Right cardiac atrium (tissue), 5 donors: ENCODE measurements at places on chromosomes 7 and 10. TPM values are rescaled to one million over a fixed set of nuclear protein-coding genes. Genes with fewer than 3 reads are reported as not detected.

GRCh38 chr10:48526011-48526821 is 78.7 kb downstream of the ARHGAP22 start:
- no peak for DNase-seq

GRCh38 chr10:116913695-116914094 is 64.4 kb downstream of the ENO4 start:
- DNase-seq, result peak; percentile 60

The CABCOCO1 gene
- not detected for total RNA-seq

The ZNF485 gene
- total RNA-seq, result 2.0 TPM

The CRYGN gene
- total RNA-seq, result not detected

The FRG2B gene
- total RNA-seq, result not detected

GRCh38 chr10:22824984-22825383 is 102.9 kb upstream of the ARMC3 start:
- no peak for DNase-seq

GRCh38 chr7:75945297-75946168 is 30.6 kb downstream of the POR start:
- peak; percentile 47 for DNase-seq

The CYP2C9 gene
- not detected for total RNA-seq

DNA sequence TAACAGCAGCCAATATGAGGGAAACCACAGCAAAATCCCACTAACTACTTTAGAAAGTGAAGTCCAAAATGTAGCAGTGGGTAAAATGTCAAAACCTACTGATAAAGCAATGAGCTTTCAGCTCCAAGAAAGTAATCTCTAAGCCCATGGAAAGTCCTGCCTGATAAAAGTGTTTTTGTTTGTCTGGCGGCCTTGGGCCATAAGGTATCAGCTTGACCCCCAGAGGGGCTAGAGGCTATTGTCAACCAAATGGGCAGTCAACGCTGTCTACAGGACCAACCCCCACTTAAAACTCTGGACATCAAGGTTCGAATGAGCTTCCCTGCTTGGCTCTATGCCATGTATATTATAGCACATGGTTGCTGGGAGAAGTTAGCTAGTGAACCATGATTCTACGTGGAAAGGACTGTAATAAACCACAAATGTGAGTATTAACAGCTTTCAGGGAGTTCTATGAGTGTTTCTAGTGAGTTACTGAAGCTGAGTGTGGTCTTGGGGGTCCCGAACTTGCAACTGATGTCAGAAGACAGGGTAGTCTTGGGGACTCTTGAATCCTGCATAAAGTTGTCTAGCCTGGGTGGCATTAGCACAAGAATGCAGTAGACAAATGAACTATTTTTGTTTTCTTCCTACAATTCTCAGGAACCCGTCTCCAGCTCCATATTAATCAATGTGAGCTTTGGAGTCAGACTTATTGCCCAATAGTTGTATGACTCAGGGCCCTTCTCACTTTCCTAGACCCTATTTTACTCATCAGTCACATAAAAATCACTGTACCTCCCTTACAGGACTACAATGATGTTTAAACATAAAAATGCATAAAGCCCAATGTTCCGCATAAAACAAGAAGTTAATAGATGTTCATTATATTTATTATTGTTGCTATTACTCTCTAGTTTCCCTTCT is 164.9 kb downstream of the DGKI start:
- DNase-seq, result no peak

The SERPINE1 gene
- 1.2 TPM for total RNA-seq

The TMEM196 gene
- not detected for total RNA-seq

The MRPL32 gene
- 45.7 TPM for total RNA-seq

The CLDN12 gene
- total RNA-seq, result 34.9 TPM

DNA sequence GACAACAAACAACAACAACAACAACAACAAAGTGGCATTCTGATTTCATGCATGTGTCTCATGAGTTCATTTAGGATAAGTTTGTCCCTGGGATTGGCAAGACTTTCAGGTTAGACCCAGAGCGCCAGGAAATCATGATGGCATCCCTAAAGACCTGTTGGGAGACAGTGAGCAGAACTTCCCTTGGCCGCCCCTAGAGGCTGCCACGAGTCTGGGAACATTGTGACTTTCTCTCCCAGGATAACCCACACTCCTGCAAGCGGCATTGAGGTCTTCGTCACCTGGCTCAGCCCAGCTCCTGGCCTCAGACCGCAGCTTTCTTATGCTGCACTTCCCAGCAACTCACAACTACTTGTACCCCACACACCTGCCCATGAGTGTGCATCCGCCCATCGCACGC is 80.5 kb upstream of the RNF32 start:
- no peak for DNase-seq

- DNase-seq, result peak; percentile 86
These were observed 4.4 kb upstream of the ARID5B start for GRCh38 chr10:61896854-61897661.

The HEPACAM2 gene
- total RNA-seq, result not detected

DNA sequence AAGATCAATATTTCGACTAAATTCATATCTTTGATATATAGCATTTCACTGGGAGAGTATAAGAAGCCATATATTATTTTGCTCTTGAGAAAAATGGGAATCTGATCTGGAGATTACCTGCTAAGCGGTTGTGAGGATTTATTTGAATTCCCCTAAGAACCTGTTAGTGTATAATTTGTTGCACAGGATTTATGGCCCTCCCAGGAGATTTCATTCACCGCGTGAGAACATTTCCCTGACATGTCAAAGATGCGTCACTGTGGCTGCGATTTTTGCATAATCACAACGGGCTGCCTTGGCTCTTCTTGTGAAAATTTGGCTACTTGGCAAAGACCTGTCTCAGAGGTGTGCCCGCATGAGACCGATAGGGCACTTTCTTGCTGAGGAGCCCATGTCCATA is 184.7 kb upstream of the PFKP start:
- no peak for DNase-seq

- DNase-seq, result no peak
These were observed 122.8 kb upstream of the ZNF92 start for GRCh38 chr7:65250697-65251395.

The APBB1IP gene
- 7.1 TPM for total RNA-seq

GRCh38 chr10:865924-866576 is 65.5 kb downstream of the LARP4B start:
- no peak for DNase-seq

The INHBA gene
- 46.5 TPM for total RNA-seq

- DNase-seq, result no peak
These were observed 222.3 kb downstream of the PHTF2 start for GRCh38 chr7:78020874-78021249.

DNA sequence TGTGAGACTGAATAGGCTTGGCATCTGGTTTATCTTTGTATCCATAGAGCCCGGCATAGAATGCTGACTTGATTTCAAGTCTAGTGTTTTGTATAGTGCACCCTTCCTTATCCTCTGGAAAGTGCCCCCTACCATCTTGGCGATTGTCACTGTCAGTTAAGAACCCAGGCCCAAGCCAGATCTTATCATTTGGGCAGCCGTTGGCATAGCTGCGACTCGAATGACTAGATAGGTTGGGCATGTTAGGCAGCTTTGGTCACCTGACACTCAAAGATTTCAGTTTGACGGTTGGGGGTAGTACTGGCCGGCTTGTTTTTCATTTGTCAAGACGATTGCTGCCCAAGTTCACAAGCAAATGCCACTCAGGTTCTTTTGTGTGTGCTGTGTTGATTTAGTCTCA is 6.6 kb downstream of the NIPSNAP2 start:
- no peak for DNase-seq

DNA sequence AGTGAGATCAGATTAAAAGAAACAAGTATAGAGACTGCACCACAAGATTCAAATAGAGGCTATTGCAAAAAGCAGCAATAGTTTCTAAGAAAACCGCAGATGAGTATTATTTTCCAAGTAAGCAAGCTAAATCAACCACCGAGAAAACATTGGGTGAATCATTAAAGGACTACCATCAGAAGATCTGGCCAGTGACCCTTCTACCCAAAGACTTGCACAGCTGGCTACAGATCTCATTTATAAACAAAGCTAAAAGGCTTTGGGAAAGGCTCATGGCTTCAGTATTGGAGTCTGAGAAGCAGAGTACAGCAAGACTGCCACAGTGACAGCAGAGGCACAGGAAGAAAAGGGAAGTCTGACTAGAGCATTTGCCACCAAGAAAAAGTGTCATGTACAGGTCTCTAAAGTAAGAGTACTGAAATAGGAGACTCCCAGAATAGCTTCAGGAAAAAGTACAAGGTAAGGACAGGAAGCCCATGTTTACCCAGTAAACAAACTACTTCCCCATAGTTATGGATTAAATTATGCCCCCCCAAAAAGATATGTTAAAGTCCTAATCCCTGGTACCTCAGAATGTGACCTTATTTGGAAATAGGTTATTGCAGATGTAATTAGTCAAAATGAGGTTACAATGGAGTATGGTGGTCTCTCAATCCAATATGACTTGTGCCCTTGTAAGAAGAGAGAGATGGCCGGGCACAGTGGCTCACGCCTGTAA is 19.0 kb downstream of the STEAP1 start:
- DNase-seq, result no peak

The NPTX2 gene
- total RNA-seq, result 1.8 TPM

- no peak for DNase-seq
These were observed 969.5 kb upstream of the ZNF722 start for GRCh38 chr7:63029207-63029522.

- no peak for DNase-seq
These were observed 352.6 kb downstream of the ADRA2A start for GRCh38 chr10:111429288-111430028.

The CYP3A4 gene
- not detected for total RNA-seq

- no peak for DNase-seq
These were observed 743 bp upstream of the NRF1 start for GRCh38 chr7:129610709-129611245.

DNA sequence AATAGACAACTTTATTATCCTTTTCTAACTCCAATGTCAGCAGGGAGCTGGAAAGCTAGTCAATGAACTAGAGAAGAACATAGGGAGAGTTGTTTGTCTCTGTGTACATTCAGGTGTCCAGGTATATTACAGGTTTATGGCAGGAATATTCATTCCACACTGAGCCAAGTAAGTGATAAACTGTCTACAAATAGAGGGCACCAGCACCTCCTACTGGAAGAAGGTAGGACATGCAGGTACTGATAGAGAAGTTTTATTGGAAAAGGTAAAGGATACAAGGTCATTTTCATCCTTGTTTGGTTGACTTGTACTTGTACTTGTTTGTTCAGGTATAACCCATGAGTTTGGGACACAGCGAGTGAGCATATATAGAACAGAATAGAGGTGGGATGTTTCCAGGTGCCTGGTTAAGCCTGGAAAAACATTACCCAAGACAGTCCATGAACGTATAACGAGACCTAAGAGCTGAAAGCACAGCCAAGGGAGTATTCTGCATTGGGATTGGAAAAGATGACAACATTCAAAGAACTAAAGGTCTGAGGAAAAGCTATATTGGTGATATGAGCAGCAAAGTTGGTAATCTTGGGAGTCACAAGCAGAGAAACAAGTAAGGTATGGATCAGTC is 61.4 kb upstream of the PPP1R3C start:
- DNase-seq, result no peak

The NKX6-2 gene
- total RNA-seq, result not detected

The PSAP gene
- total RNA-seq, result 1,345 TPM

The FAM13C gene
- total RNA-seq, result 5.3 TPM

GRCh38 chr7:68433462-68434070 is 1164.7 kb upstream of the AUTS2 start:
- DNase-seq, result no peak

The CFAP69 gene
- total RNA-seq, result 3.5 TPM

GRCh38 chr7:10106609-10107008 is 867.1 kb upstream of the PHF14 start:
- no peak for DNase-seq

GRCh38 chr7:47873762-47874161 is 74.5 kb downstream of the PKD1L1 start:
- no peak for DNase-seq

DNA sequence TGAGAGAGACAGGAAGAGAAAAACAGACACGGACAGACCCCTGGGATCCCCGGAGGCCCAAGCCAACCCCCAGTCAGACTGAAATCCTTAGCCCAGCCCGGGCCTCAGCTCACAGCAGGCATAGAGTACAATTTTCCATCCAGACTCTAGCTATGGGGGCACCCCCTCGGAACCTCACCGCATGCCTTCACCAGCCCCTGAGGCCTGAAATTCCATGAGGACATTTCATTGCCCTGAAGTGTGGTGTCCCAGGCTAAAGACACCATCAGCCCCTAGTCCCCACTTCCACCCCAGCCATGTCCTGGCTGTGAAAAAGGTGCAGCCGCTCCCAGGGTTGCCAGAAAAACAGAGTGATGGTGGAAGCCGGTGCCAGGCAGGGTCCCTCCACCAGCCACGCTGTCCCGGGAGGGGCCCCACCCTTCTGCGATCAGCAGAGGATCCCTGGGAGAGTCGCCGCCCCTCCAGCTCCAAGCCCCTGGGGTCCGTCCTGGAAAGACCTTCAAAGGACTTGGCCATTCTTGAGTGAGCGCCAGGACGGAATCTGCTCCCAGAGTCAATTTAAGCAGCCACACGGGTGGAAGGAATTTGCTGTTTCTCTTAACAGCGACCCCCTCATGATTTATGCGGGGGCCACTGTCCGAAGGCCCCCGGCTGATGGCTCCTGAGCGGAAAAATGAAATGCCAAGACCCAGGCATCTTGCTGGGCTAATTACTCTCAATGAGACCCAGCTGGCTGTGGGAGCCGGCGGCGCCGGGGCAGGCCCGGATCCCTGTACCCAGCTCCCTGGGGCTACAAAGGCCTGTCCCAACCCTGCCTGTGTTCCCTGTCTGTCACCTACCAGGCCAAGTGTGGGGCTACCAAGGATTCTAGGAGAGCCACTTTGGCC is 23.2 kb downstream of the MYL10 start:
- DNase-seq, result no peak

The NME8 gene
- not detected for total RNA-seq

DNA sequence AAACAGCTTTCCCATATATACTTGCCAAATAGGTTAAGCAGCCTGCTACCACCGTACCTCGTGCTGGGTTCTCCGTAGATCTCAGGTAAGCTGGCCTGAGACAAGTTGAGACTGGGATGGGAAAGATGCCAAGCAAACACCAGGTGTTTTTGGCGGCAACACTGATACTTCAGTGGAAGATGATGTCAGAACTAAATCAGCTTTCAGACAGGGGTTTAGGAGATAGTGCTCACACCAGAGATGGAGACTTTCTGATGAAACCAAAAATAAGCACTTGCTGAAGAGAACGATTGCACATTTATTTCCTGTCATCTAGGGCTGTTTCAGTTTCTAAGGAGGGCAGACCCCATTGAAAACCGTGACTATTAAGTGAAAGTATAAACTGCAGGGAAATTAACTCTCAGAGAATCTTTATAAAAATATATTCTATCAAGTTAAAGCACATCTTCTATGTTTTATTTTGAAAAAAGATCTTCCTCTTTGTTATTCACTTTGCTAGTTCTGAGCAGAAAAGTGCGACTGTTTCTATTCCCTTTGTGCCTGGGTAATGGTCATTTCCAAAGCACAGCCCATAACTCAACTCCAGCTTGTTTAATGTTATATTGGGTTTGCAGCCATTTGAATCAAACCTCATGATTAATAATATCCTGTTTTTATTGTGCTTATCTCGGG is 149.9 kb downstream of the CPED1 start:
- no peak for DNase-seq

DNA sequence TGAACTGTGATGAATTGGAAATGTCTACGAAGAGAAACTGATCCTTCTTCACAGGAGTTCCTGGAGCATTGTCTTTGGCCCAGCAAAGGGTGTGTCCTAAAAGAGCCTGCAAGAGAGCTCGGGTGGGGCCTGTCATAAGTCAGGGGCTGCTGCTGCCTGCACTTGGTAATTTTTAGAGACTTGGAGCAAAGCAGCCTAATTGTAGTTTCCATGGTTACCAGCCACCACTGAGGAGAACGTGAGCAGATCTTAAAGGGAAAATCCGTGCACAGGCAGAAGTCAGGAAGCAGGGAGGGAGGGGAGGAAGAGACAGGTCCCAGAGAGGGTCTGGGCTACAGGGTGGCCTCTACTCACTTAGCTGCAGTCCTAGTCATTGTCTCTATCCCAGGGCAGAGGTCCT is 463.6 kb downstream of the PLXNA4 start:
- no peak for DNase-seq
